Stimulated activated naive CD4-positive, alpha-beta T cell treated with Interleukin-2 at 50 U/mL for 16 hours (primary cell): ENCODE measurements at places on chromosomes 5 and 9.

DNA sequence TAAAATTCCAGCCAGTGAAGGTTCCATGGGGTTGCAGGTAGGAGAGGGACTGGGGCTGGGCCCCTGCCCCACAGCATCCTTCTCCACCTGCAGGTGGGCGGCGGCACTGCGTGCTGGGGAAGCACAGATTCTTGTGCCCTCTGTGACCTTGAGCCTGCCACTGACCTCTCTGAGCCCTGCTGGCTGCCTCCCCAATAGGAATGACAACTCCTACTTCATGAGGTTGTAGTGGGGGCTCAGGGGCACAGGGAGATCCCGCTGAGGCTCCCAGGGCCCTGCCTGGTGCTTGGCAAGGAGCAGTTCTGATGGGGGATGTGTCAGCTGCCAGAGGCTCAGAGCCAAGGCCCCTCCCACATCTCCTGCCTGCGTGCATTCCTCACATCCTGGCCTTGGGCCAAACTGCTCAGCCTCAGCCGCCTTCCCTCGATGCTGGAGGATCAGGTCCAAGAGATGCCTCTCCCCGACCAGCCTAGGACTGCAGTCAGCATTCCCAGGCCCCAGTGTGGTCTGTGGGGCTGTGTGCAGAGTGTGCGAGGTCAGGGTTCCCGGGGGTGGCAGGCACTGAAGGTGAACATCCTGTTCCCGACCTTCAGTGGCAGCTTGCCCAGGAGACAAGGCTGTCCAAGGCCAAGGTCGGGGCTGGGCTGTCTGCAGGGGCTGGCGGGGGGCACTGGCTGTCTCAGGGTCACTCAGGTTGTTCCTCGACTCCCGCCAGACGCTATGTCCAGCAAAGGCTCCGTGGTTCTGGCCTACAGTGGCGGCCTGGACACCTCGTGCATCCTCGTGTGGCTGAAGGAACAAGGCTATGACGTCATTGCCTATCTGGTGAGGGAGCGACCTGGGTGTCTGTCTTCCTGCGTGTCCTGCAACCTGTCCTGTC is 7.0 kb downstream of the ASS1 start:
- DNase-seq = no peak

- DNase-seq = no peak
These were observed 42.6 kb downstream of the SLF1 start for GRCh38 chr5:94661086-94661485.

GRCh38 chr9:129458663-129459546 is 162.0 kb downstream of the C9orf50 start:
- DNase-seq = no peak

DNA sequence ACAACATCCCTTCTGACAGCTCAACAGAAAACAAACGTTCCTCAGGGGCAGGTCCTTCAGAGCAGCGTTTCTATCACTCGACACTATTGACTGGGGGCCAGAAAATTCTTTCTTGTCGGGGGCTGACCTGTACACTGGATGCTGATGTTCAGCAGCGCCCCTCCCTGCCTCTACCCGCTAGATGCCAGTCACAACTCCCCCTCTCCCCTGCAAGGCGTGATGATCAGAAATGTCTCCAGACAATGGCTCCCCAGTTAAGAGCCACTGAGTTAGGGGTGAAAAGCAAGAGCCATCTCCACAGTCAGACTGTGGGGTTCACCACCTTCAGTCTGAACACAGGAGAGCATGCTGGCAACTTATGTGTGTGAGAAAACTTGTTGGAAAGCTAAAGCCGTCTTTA is 39.8 kb downstream of the SERINC5 start:
- no peak for DNase-seq

- no peak for DNase-seq
These were observed 137.9 kb downstream of the FAM114A2 start for GRCh38 chr5:153900703-153901395.

DNA sequence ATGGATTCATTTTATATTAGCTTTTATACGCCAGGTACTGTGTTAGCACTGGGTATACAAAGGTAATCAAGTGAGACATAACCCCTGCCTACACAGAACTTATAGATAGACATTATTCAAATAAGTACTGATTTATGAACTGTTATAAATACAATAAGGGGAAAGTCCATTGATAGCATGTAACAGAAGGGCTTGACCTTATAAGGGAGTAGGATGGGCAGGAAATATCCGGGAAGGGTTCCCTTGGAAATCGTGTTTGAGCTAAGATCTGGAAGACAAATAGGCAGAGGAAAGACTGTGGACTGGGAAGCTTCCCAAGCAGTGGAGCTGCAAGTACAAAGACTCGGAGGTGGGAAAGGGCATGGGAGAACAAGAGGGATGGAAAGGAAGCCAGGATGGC is 111.5 kb downstream of the WDR41 start:
- DNase-seq = no peak

DNA sequence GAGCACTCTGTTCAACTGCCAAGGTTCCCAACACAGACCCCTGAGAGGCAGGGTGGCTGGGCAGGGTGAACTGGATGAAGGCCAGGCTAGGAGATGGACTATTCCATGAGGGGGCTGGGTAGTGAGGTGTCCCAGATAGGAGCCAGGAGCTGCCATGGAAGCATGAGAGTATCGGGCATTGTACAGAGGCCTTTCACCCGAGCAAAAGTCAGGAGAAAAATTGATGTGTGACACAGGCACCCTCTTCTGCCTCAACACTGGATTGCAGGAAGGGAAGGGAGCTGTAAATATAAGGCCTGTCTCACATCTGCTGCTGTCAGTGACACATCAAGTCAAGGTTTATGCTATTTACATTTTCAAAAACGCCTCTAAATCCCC is 74.6 kb downstream of the UBAP1 start:
- DNase-seq = no peak

DNA sequence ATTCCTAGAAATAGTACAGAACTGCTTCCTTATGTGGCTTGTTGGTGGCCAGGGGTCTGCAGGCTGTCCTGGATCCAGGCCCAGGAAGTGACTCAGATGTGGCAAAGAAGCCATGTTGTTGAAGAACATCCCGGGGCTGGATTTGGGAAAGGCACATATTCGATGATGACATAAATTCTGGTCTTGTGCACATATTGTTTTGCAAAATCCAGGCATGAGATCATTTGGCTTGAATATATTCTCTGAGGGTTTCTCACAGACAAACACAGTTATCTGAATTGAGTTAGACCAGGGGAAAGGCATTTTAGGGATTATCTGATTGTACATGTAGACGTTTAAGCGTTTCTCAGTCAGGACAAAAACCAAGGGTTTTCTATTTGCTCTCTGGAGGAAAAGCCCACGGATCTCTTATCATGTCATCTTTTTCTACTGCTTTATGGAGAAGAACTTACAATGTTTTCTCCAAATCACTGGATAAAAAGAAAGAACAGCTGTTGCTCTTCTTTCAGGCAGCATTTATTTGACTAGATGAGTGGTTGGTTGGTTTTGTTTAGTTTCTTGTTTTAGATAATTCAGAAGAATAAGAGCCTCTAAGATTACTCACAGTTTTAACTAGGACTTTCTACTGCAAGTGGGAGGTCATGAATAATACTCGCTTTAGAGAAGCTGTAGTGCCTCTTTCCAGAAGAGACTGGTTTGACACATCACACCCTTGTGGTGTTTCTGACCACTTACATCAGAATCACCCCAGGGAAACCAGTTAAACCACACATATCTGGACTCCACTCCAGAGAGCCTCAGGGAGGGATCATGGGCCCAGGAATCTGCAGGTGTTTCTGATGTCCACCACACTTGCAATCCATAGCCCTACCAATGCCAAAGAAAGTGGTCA is 29.5 kb upstream of the LHFPL2 start:
- no peak for DNase-seq

- DNase-seq = no peak
These were observed 35.5 kb downstream of the ADAM19 start for GRCh38 chr5:157540124-157540523.

DNA sequence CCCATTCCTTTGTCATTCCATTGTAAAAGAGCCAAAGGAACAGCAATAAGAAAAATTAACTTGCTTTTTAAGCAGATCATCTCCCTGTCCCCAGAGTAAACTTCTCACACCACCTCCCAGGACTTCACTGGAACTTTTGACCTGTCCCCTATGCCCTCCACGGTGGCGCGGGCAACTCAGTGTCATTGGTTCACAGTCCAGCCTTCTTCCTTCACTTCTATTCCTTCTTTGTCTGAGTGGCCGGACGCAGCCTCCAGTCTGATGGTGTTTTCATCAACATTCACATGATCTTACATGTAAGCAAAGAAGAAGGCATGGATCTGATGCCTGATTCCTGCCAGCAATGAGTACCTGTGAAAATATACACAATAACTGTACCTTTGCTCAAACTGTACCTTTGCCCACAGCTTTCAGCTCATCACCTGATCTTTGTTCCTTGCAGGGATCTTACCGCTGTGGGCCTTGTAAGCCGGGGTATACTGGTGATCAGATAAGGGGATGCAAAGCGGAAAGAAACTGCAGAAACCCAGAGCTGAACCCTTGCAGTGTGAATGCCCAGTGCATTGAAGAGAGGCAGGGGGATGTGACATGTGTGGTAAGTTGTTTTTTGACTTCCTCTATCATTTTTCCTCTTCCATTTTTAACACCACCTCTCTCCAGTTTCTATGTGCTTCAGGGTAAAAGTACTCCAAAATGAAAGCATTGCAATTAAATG is 32.5 kb downstream of the THBS4 start:
- no peak for DNase-seq

DNA sequence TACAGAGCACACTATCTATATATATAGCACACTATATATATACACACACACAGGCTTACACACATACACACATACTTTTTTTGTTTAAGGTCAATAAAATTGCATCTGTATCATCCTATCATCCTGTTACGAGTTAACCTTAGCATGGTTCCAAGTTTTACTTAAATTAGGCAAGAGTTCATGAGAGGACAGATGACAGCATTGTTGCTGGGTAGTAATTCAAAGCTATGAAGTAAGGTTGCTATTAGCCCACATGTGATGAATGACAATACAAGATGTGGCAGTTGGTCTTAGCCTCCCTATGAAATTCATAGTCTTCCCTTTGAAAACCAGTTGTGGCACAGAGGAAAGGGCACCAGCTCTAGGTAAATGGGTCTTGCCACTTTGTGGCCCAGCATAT is 438.1 kb downstream of the ACTL7B start:
- DNase-seq = no peak

DNA sequence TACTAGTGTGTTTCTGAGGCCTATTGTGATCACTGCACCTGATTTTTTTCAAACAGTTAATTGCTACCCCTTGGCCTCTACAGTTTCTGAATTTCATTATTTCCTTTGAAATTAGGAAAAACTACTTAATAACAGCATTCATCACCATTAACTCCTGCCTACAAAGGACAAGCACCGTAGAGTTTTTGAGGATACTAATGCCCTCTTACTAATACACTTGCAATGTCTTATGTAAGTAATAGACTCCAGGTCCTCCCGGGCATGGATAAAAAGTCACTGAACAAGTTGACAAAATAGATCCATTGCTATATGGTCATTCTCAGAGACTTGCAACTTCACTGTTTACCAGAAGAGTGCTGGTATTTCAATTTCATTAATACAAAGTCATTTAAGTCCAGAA is 1172.5 kb downstream of the CDH12 start:
- no peak for DNase-seq

GRCh38 chr9:18703151-18703900 is 229.4 kb downstream of the ADAMTSL1 start:
- DNase-seq = no peak
